ENCODE measurements at places on chromosomes 11 and 22.

GRCh38 chr22:49886346-49887063 is 31.7 kb downstream of the ALG12 start:
- DNase-seq = no peak

DNA sequence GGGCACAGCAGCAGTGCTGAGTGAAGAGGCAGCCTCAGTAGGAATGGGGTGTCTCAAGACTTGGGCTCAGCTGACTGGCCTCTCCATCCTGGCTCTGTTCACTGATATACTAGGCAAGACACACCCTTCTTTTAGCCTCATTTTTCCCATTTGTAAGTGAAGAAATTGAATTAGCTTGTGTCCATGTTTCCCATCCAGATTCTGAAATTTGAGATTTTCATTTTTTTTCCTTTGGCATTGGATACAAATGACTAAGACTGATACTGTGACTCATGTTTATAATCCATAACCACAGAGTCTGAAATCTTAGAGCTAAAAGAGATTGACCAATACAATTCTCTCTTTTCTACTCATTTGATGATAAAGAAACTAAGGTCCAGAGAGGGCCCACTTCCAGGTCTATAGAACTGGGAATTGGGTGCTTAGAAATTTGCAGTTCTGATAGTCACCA is 110.9 kb downstream of the KCNC1 start:
- DNase-seq = no peak

- no peak for DNase-seq
Observed at GRCh38 chr11:18770479-18771125, 21.0 kb downstream of the PTPN5 start.

GRCh38 chr11:92663539-92663938 is 305.9 kb upstream of the MTNR1B start:
- DNase-seq = no peak

- DNase-seq = peak; percentile 16
Observed at GRCh38 chr11:121418625-121419114, 33.4 kb upstream of the SORL1 start.

DNA sequence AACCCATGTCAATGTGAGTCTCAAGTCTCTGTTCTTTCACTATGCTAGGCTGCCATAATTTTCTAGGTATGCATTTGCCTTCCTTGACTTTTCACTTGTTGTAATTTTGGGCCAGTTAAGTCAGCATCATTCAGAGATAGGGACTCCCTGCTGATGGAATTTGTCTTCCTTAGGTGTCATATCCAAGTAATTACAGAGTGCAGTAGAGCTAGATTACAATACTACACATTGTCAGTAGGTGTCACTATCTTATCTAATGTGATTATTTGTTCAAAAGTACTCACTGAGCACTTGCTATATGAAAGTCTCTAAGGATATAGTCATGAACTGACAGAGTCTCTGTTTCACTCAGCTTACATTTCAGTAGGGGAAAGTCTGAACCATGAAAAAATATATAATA is 25.0 kb upstream of the SYN3 start:
- DNase-seq = no peak

GRCh38 chr22:33049119-33049729 is 9.0 kb downstream of the SYN3 start:
- DNase-seq = peak; percentile 3

DNA sequence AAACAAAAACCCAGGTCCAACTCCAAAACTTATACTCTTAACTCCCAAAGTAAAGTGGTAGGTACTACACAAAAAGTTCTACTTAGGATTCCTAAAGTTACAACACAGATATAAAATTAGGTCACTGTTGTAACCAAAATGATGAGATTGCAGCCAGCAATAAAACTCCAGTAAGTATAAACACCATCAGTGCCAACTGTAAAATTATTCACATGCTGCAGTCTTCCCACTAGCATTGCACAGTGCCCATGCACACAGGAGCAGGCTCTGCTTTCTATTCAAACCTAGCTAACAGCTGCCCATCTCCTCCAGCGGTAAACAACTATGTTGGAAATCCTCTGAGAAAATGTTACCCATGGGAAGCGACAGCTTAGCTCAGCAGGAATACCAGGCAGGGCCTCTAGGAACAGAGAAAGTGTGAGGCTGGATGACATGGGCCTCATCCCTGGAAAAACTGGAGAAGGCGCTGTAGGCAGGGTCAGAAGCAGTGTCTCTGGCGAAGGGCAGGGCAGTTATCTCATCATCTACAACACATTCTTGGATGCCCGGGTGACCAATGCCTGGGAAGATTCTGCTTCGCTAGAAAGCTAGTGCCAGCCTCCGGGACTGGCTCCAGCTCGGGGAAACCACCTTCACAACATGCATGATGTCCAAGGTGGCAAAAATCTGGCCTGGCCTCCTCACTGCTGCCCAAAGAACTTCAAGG is 9.1 kb downstream of the CPT1A start:
- no peak for DNase-seq

GRCh38 chr22:46726066-46726985 is 11.7 kb downstream of the CERK start:
- DNase-seq = no peak

DNA sequence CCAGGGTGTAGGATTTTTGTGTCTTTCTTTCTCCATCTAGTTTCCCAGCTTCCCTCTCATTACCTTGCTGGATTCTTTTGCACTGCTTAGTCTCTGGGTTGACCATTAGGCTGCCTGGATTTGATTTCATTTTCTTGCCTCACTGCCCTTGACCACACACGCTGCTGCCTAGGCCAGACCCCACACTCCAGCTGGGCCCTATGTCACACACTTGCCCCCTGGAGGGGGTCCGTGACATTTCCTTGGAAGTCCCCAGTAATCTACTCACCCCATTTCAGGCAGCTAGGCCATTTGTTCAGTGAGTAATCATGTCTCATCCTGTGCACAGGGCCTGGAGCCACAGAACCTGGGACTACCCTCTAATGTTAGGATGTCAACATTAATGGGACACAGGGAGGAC is 81.9 kb upstream of the SPON1 start:
- no peak for DNase-seq

GRCh38 chr22:45638834-45639746 is 32.5 kb upstream of the ATXN10 start:
- peak; percentile 37 for DNase-seq

- no peak for DNase-seq
Observed at GRCh38 chr11:44743959-44744557, 17.3 kb downstream of the TSPAN18 start.

- DNase-seq = no peak
Observed at GRCh38 chr11:57881647-57882046, 120.0 kb downstream of the CTNND1 start.

- peak; percentile 57 for DNase-seq
Observed at GRCh38 chr11:1628506-1629325, 859 bp upstream of the KRTAP5-5 start.

DNA sequence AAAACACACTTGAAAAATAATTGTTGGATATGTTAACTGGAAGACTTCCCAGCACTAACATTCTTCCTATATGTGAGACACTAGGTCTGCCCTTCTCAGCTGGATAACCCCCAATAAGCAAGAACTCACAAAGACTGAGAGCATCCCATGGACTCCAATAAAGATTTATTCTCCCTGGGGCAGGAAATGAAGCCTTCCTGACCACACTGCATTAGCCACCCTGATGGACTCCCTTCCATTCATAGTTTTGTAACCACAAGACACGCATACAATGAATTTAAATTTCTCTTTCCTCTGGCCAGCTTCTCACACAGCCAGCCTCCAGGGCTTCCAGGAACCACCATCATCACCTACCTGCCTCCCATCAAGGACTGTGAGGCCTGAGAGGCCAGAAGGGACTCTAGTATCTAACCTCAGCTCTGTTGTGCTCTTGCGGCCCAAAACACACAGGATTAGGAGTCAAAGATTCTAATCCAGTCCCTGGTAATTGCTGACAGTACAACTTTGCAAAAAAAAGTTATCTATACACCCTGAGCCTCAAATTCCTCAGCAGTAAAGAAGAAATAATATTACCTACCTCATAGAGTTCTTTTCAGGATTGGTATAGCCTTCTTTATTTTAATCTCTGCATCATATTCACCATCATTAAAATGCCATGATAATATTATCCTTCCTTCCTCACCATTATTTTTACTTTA is 45.6 kb upstream of the GDPD4 start:
- DNase-seq = no peak

GRCh38 chr11:30454111-30454510 is 131.2 kb downstream of the ARL14EP start:
- no peak for DNase-seq

DNA sequence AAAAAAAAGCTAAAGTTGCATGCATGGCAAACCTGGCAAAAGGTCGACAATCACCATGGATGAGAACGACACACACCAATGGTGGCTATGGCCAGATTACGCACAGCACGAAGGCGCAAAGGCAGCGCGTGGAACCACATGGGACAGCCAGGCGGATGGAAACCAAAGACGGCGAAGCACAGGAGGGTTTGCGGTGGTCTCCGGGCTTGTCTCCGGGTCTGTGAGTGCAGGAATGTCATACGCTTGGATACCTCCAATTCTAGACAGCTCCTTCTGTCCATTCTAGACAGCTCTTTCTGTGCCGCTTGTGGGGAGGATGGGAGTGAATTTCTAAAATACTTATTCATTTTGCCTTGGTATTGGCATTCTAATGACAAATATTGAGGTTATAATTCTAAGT is 685.4 kb downstream of the BRD1 start:
- DNase-seq = no peak

- no peak for DNase-seq
Observed at GRCh38 chr22:48555606-48556005, 1272.1 kb downstream of the BRD1 start.

- DNase-seq = no peak
Observed at GRCh38 chr11:65136515-65137096, 2.3 kb upstream of the SYVN1 start.

- DNase-seq = no peak
Observed at GRCh38 chr11:12204506-12204905, 94.1 kb downstream of the MICAL2 start.

- DNase-seq = no peak
Observed at GRCh38 chr11:794766-795633, 3.1 kb downstream of the SLC25A22 start.

- DNase-seq = no peak
Observed at GRCh38 chr22:30297991-30298701, 8.8 kb upstream of the CASTOR1 start.

GRCh38 chr11:90510839-90511238 is 288.0 kb upstream of the CHORDC1 start:
- DNase-seq = no peak

GRCh38 chr11:10809373-10810160 is 841 bp upstream of the EIF4G2 start:
- DNase-seq = no peak

DNA sequence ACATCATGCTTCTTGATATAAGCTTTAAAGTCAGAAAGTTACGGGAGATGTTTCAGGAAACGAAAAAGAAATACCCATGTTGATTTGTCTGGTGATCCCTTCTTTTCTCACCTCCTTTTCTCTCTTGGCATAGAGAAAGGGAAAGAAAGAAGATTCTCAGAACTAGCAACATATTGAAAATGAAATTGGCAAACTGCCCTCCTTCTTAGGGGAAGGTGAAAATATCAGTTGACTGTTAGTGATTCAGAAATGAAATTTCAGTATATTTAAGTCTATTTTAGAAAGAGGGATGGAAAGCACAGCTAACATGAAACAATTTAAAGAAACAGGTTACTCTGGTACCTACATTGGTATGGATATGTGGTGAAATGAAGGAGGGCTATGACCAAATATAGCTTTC is 918.1 kb downstream of the METTL15 start:
- no peak for DNase-seq

DNA sequence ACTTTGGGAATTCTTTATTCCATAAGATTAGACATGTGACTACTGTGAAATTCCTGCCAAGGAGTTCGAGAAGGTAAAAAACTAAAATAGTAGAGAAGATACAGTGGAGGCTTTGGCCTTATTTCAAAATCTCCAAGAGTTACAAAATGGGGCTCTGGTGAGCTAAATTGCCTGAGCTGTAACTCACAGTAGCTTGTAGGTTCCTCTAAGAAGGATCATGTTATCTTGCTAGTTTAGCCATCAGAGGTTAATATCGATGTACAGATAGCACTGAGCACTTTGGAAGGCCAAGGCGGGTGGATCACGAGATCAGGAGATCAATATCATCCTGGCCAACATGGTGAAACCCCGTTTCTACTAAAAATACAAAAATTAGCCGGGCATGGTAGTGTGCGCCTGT is 81.1 kb downstream of the USP35 start:
- DNase-seq = no peak

GRCh38 chr22:43256976-43257545 is 70.1 kb upstream of the TTLL12 start:
- no peak for DNase-seq

DNA sequence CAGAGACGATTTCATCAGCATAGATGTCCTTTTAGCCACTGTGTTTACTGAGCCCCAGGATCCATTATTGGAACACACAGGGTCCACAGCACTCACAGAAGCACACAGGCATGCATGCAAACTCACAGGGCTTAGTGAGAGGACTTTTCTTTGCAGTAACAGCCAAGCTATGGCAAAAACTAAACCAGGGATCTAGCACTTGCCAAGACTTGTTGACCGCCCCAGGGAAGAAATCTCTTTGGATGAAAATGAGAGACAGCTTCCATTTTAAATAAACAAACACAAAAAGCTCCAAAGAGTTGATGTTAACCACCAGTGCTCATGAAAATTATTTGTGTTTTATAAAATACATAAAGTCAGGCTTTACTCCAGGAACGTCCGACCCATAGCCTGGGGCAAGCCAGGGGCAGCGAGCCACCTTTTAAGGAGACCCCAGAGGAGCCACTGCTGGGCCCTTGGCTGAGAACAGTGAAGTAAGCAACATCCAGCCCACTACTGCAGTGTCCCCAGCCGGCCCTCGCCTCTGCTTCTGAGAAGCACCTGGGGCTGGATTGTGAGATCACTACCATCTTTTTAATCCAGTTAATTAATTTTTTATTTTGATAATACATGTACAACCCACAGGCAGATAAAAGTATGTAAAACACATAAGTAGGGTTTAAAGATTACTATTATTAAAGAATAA is 22.0 kb upstream of the TFIP11 start:
- no peak for DNase-seq

DNA sequence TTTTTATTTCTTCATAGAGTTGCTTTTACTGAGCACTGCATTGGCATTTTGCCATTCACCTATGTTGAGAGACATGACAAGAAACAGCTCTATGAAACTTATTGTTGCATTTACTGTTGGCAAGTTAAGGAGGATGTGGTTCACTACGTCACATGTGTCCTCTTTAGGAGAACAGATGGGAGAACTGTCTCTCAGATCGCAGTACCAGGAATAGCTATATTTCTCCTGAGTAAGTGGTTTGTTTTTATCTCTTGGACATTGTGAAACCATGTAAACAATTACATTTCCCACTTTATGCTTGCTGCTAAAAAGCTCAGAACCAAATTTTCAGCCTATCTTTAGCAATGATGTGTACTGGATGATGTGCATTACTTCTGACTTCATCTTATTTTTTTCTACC is 34.8 kb upstream of the PSMA1 start:
- no peak for DNase-seq
